ENCODE measurements at places on chromosomes 7 and 10.
A peak's percentile ranks its signal among the peaks of the same experiment; 100 is the strongest.

DNA sequence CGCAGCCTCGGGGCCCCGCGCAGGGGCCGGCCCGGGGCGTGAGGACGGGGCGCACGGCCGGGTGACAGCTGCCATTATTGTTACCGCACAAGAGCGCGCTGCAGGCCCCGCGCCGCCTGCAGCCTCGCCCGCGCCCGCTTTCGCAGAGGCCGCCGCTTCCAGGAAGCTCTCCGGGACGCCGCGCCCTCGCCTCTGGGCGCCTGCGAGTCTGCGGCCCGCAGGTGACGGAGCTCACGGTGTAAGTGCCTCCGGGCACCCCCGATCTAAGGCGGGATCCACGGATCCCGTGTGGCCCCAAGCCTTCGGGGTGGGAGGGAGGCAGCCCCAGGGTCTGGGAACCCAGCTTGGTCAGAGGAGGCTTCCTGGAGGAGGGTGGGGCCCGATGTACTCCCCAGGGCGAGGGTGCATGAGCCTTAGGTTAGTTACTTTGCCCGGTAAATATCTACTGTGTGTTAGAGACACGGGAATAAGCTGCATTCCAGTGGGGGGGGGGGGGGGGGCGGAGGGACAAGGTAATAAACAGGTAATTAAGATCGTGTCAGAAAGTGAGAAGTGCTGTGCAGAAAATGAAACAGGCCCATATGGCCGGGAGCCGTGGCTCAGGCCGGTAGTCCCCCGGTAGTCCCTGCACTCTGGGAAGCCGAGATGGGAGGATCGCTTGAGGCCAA, 638 bp downstream of the IQCE start:
- DNase-seq: no peak

GRCh38 chr7:116194115-116194514, 16.2 kb upstream of the TES start:
- DNase-seq: no peak

DNA sequence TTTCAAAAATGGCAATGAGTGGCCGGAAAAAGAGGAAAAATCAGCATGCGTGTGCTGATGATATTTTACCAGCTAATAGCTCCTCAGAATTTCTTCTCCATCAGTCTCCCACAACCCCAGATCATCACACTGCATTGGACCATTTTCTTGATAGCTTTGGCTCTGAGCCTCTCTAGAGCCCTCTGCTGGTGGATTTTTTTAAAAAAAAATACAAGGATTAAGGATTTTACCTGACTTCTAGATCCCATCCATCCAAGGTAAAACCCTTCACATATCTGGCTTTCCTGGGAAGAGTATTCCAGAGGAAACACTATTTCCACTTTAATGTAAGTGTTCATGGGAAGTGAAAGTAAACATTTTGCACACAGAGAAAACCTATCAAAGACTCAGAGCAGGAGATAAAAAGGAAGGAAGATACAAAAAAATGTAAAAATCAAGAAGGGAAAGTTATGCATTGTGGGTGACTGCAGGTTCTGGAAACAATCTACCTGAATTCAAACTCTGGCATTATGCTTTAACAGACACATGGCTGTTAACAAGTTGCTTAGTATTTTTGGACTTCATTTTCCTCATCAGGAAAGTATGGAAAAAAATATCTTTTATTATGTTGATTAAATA, 380.9 kb downstream of the LRRTM3 start:
- DNase-seq: peak; percentile 34

GRCh38 chr7:49038821-49039358, 114.5 kb downstream of the CDC14C start:
- DNase-seq: no peak

- DNase-seq: no peak
These were observed 415.1 kb downstream of the CCSER2 start for GRCh38 chr10:84743483-84743882.

Data from K562 (cell line).